ENCODE measurements at places on chromosomes 11 and 22. TPM values are rescaled to one million over a fixed set of nuclear protein-coding genes. Genes with fewer than 3 reads are reported as not detected.

The CALCA gene
- not detected for total RNA-seq

The FDX1 gene
- 27.7 TPM for total RNA-seq

The OR51I1 gene
- not detected for total RNA-seq

The SMIM35 gene
- total RNA-seq: not detected

The C1QTNF4 gene
- total RNA-seq: 0.68 TPM

The MRPL16 gene
- 50.7 TPM for total RNA-seq

The THY1 gene
- total RNA-seq: 15.4 TPM

The SAA4 gene
- not detected for total RNA-seq

The CHRNA10 gene
- total RNA-seq: 5.2 TPM

The OR5M10 gene
- not detected for total RNA-seq

The TRIM6 gene
- 0.79 TPM for total RNA-seq

The SYT9 gene
- total RNA-seq: not detected

The HORMAD2 gene
- not detected for total RNA-seq

The UCP3 gene
- total RNA-seq: 2.0 TPM

The NAALAD2 gene
- not detected for total RNA-seq

The RIC3 gene
- 3.3 TPM for total RNA-seq

The B3GAT1 gene
- not detected for total RNA-seq

The ANKK1 gene
- total RNA-seq: not detected

The ENTHD1 gene
- not detected for total RNA-seq

The ADORA2A gene
- total RNA-seq: 6.2 TPM

The ANKRD13D gene
- total RNA-seq: 19.7 TPM

All from transverse colon (tissue), 4 donors.